ENCODE measurements at places on chromosomes 5 and 9. TPM values are rescaled to one million over a fixed set of nuclear protein-coding genes. Genes with fewer than 3 reads are reported as not detected.

Gene PCDHGC4
- total RNA-seq = 3.0 TPM

Gene TOR4A
- 16.6 TPM for total RNA-seq

Gene ANKS6
- total RNA-seq = 3.0 TPM

Gene ZNF879
- 4.0 TPM for total RNA-seq

Gene CBY3
- total RNA-seq = not detected

Measured in Right ventricle myocardium superior (tissue), 1 donor.